ENCODE measurements at places on chromosomes 3 and 15.

DNA sequence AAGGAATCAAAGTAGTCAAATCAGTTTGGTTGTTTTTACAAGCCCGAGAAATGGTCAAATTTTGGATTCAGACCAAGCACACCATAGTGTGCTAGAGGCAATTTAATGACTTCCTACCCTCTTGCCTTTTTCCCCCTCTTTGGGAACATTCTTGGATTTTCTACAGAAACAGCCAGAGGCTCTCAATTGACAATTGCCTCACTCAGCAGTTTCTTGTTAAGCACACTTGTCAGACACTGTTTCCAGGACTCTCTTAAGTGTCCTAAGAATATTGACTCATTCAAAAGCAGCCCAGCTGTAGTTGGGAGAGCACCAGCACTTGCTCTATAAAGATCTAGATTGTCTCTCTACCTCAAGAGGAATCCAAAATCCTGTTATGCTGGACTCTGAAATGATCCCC is 1.5 kb upstream of the SLC35G2 start:
- peak; percentile 13 for DNase-seq

DNA sequence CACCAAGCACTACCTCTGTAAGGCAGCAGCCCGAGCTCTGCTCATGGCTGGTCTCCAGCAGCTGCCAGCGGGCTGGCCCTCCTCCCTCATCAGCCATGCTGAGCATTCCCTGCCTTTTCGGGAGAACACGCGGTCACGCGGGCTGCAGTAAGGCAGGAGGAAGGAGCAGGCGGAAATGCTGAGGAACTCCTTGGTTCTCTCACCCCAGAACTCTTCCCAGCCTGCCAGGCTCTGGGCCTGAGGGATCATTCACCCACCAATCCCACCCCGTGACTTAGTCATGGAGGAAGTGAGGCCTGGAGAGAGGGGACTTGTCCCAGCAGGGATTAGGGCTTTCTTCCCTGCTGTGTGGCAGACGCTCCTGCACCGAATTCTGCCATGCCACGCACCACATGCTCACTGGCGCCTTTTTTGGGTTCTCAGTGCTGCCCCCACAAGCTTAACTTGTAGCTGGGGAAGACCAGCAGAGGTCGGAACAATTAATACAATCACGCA is 42.9 kb upstream of the RPL32 start:
- DNase-seq = peak; percentile 54

DNA sequence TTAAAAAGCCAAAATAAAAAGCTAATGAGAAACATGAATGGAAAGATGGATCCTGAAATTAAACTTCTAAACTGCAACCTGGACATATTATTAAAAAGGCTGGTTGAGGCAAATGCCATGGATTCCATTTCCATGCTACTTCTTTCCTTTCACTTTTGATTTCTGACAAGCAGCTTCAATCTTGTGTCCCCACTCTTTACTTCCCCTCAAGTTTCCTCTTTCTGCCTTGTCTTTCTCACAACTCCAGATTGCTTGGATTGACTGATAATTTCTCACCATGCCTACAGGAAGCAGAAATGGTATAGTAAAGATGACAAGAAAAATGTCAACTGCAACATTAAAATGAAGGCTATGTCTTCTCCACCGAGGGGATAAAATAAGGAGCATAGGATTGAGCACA is 1136.7 kb downstream of the TUSC7 start:
- DNase-seq = no peak

GRCh38 chr3:59559721-59560435 is 510.1 kb upstream of the CFAP20DC start:
- DNase-seq = peak; percentile 25

GRCh38 chr15:92801774-92802464 is 98.2 kb upstream of the CHD2 start:
- no peak for DNase-seq

GRCh38 chr3:13148126-13148525 is 74.9 kb upstream of the IQSEC1 start:
- no peak for DNase-seq

- DNase-seq = no peak
These were observed 16.7 kb upstream of the ZNF280D start for GRCh38 chr15:56749982-56750381.

DNA sequence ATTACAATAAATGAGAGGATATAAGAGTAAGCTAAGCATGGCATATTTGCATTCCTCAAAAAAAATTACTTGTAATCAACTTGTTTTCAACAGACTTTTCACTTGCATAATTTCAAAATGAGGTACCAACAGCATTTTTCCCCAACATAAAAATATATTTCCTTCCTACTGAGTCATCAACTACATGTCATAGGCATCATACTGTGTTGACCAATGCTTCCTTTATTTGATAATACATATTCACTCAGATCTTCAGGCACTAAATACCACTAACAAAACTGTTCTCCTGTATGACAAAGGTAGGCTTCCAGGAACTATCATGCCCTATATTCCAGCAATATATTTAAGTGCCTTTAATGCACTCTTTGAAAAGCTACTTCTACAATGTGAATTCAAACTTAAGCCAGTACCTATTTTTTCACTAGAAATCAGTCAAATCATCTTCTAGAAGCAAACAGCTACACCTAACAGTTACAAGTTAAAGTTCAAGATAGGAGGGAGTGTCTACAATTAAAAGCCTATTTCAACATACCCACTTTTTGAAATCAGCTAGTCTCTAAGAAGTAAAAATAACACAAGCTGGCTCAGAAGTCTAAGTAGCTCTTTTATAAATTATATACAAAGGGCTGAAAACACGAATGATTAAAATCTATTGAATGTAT is 11.3 kb downstream of the ADAM10 start:
- no peak for DNase-seq

DNA sequence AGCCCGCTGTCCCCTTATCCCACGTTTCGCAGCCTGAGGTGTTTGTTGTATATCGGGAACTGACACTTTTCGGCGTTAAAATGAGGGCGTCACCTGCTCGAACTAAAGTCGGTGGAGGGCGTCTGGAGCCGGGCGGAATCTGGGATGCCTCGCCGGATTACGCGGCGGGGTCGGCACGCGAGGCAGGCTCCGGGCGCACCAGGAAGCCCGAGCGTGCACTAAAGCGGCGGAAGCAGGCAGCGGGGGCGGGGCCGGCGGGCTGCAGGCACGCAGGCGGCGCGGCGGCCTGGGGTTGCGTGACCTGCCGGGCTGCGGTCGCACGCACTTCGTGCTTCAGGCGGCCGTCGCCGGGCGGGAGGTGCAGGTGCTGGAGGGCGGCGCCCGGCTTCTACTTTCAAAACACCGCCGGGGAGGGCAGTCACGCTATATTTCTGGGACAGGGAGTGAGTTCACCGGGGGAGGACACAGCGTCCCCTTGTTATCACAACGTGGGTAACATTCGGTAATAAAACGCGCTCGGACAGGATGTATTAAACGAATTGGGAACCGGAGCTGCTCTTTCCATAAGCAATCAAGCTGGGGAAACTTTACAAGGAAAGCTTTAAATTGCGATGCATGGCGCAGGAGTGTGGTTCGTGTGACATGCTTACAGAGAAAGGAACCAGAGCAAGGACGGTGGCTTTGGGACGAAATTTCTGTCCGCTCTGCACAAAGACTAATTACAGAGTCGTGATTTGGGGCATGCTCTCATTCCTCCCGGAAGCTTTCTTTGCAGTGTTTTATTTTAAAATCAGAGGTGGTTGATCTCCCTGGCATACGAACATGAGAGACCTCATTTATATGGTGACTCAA is 9.1 kb upstream of the LEKR1 start:
- DNase-seq = peak; percentile 45

DNA sequence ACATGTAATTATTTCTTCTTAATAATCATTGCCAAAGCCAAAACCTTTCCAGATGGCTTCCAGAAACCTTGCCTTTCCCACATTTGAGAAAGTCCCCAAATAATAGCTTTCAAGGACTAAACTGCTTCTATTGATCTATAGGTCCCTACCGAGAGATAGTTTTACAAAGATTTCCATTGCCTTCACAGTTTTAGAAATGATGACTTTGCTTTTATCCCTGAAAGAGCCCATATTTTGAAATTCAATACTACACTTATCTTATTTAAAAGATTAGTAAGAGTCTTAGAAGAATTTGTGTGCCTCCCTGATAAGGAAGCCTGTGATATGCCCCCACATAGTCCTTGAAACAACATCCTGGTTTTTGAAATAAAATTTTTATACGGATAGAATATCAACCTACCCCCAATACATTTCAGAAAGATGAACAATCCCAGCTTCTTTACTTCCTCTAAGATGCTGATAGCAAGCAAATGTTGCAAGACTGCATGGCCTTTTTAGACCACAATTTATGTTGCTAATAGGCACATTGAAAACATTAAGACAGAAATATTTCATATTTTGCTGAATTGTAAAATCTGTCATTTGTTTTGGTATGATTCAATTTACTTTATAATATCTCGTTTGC is 146.3 kb downstream of the TMCO5A start:
- no peak for DNase-seq

- no peak for DNase-seq
These were observed 2.8 kb downstream of the DUSP7 start for GRCh38 chr3:52053307-52054304.

- no peak for DNase-seq
These were observed 86.3 kb downstream of the GMPS start for GRCh38 chr3:155956508-155957411.

- no peak for DNase-seq
These were observed 32.5 kb downstream of the HRH1 start for GRCh38 chr3:11186771-11187191.

DNA sequence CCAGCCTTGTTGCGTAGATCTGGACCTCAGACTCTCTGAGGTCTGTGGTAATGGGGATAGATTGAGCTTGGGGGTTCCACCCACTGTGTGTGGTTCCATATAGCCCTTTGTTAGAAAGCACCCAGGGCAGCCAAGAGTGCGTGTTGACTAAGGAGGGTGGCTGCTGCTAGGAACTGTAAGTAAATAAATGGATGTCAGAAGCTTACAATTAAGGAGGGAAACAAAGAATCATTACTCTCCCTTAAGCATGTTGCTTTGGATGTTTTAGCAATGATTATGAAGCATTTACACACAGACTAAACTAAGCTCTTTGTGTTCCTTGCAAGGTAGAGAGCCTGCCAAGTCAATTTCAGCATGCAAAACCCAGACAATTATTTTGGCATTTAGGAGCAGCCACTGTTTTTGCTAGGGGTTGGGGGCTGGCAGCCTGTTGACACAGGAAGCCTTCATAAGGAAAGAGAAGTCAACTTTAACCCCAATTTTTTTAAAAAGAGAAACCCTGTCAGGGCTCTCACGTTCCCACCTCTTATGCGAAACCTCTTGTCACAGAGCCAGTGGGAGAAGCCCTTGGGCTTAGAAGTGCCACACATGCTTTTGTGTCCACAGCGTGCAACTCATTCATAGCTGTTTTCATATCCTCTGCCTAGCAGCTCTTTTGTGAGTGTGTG is 127.8 kb downstream of the CMSS1 start:
- DNase-seq = no peak

DNA sequence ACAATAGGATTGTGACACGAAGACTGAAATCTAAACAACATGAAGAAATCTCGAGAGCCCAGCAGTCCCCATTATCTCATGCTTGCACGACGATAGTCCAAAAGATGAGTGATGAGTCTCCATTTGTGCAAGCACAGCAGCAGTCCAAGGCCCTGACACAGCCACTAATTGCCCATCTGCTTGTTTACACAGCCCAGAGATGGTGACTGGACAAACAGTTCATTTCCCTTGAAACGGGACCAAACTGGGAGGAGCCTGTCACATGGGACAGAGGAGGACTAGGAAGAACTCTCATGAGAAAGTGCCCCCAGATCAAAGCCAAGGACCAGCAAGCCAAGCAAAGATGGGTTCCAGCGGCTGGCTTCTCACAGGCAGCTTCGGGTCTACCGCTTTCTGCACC is 121.0 kb downstream of the GREM1 start:
- peak; percentile 89 for DNase-seq

DNA sequence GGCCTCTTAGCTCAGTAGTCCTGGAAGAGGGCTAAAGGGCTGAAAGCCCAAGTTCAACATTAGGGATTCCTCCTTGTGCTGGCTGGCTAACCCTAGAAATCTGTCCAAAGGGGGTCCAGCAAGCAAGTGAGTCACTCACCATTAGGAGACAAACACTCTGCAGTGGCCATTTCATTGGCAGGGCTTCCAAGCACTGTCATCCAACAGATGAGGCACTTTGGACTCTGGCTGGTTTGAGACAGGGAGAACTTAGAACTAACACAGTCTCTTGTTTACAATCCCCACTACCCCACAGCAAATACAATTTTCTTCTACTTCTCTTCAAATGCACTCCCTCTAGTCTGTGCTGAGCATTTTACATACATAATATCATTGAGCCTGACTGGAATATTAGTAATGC is 10.1 kb upstream of the WNT5A start:
- no peak for DNase-seq

- no peak for DNase-seq
These were observed 5.5 kb downstream of the DAZL start for GRCh38 chr3:16599694-16600093.

DNA sequence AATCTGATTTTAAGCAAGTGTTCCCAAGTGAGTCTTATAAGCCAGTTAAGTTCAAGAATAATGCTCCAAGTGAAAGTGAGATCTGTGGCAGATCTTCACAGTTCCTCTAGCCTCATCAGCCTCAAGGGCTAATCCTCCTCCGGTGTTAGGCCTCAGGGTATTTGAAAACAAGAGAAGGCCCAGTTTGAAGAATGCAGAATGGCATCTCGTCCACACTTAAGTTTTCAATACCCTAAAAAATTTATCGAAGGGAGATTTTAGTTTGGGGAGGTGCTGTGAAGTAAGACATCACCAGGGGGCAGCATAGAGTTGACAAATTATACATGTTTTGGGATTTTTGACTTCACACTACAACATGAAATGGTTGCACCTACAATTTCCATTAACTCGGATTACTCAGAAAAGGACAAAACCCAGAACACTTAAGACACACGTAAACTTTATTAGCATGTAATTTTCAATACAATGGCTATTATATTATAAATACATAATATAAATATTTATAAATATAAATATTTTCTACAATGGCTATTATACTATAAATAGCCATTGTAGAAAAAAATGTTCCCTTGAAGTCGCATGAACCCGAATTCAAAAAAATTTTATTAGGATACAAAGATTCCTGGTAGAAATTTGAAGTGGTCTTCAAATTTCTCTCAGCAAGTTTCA is 2.3 kb upstream of the TMEM266 start:
- DNase-seq = peak; percentile 16

- DNase-seq = no peak
These were observed 30.3 kb downstream of the TPM1 start for GRCh38 chr15:63072809-63073277.

GRCh38 chr3:189664311-189664710 is 33.1 kb downstream of the TP63 start:
- no peak for DNase-seq

GRCh38 chr3:48269592-48269991 is 28.7 kb downstream of the ZNF589 start:
- no peak for DNase-seq

- no peak for DNase-seq
These were observed 85.5 kb upstream of the CDV3 start for GRCh38 chr3:133487920-133488540.

GRCh38 chr3:182697345-182697919 is 95.9 kb upstream of the ATP11B start:
- no peak for DNase-seq

GRCh38 chr3:57961828-57962447 is 46.3 kb upstream of the FLNB start:
- DNase-seq = no peak

GRCh38 chr3:97687734-97688133 is 76.8 kb upstream of the ARL6 start:
- no peak for DNase-seq

- DNase-seq = no peak
These were observed 95.6 kb downstream of the DHX36 start for GRCh38 chr3:154228561-154229216.

Data from putamen (tissue), 1 donor.